RPMI7951 (cell line): ENCODE measurements at places on chromosomes 3 and 15. TPM values are rescaled to one million over a fixed set of nuclear protein-coding genes. Genes with fewer than 3 reads are reported as not detected.

DNA sequence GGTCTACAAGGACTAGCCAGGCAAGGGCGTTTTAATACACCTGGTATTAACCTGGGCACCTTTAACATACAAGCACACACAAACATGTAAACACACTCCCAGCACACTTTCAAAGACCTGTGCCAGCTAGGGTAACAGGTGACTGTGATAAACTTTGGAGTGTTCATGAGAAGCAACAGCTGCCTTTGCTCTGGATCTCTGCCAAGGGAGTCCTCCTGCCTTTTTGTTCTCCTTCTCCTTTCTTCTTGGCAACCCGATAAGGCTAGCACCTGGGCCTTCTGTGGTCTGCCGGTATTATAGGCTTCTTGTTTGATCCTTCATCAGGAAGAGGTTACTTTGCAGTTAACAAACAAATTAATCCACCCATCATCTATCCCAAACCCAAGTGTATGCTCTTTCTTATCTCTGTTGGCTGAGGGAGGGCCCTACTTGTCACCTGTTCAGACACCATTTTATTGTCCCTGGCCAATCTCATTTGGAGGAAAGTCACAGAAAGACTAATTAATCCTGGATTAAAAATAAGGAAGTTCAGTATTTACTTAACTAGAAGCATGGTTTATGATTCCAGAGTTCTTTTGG is at the start of gene RETNLB:
RETNLB (minus strand) TSS at position 7 of the 579 bp plus-strand sequence. CDS start 225 bp downstream, outside the sequence.
- DNase-seq = no peak

Gene GOLIM4
- 57.0 and 63.3 TPM in 2 replicates for total RNA-seq

Gene LEKR1
- 1.8 and 2.1 TPM in 2 replicates for total RNA-seq

Gene C15orf62
- not detected in 2 replicates for total RNA-seq

DNA sequence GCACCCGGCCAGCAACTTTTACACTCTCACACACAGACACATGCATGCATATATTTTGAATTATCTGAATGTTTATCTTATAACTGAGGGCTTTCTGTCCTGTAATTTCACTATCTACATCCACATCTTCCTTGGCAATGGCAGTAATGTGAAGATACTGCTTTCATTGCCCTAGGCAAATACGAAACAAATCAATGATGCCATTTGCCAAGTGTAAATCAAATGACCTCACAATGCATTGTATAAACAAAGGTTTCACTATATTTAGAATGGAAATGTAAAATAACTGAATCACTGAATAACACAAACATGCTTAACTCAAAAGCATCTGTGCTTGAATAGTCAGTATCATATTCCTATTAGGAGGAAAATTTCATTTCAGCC is 455.6 kb downstream of the TBL1XR1 start:
- no peak for DNase-seq

DNA sequence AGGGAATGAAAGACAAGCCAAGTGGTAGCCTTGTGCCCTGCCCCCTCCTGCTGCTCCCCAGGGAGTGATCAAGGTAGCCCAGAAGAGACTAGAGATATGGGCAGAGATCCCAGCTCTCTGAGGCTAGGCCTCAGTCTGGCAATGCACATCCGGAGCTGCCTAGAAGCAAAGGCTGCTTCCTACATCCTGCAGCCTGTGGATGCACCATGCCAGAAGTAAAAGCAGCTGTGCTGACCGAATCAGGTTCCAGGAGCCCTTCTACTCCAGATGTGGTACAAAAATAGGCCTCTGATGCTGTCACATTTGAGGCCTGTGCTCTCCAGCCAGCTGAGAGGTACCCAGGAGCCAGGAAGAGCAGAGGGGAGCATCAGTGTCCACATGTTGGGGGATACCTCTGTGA is 16.0 kb downstream of the TRAIP start:
- DNase-seq = no peak

GRCh38 chr3:541062-541801 is 344.7 kb downstream of the CHL1 start:
- DNase-seq = no peak
